ENCODE measurements at places on chromosomes 2 and 18.

GRCh38 chr2:229910147-229910831, 11.5 kb downstream of the TRIP12 start:
- no peak for DNase-seq

- DNase-seq = no peak
Measured at GRCh38 chr2:118040891-118041290, 27.0 kb upstream of the CCDC93 start.

- DNase-seq = no peak
Measured at GRCh38 chr2:54963476-54963875, 86.8 kb downstream of the RTN4 start.

GRCh38 chr2:207041786-207042554, 102.7 kb downstream of the CPO start:
- DNase-seq = no peak

DNA sequence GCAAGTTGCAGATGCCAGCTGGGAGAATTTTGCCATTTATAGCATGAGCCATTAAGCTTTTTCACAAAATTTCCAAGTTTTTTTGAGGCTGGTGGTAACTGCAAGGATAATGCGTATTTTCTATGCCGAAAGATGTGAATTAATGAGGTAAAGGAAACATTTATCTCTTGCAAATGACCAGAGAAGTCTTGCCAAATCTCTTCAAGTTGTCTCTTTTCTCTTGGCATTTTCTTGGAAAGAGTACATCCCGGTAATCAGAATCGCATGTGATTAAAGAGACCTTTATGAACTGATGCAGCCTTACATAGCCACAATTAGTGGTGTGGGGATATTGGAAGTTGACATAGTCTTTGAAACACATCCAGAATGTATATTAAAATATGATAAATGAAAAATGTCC, 136.5 kb upstream of the MMADHC start:
- DNase-seq = no peak

DNA sequence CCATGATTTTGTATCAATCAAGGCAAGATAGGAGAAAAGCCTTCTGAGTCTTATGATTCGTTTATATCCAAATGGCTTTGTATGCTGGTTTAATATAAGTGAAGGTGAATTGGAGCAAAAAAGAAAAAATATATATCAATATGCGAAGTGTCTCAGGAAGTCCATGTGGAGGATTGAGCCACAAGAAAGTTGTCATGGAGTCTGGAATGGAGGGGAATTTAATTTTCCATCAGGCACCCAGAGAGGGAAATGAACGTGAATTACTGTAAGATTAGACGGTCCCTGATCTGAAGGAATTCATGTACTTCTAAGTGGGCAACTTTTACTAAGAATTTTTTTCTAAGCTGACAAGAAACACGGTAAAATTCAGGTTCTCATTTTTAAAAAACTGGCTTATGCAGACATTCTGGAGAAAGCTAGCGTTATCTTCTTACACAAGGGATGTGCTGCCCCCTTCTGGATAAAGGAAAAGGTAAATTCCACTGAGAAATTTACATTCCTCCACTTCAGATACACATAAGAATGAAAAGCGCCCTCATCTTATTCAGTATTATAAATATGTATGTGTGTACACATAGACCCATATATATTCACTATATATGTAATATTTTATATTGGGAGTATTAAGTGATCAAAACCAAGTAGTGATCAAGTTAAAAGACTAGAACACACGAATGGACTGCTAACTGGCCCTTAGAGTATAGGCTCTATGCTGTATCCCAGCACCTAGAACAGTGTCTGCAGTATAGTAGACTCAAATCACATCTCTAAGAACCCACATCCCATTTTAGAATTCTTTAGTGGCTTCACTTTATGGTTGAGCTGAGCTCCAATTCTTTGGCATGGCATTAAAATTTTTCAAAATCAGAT, 289.0 kb upstream of the TFPI start:
- DNase-seq = no peak

DNA sequence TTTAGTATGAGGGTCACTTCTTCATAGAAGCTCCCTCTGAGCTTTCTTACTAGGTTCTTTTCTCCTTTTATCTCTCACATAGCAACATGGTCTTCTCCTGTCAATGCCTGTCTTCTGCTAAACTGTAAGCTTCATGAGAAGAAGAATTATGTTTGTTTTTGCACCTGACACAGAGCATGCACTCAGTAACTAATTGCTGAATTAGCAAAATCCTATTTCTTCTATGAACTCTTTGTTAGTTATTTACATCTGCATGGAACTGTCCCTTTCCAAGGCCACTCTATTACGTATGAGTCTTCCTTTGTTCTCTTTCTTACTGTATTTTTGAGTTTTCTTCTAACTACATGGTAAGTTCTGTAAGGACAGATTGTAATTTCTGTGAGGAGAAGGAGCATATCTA, 63.4 kb downstream of the THSD7B start:
- no peak for DNase-seq

DNA sequence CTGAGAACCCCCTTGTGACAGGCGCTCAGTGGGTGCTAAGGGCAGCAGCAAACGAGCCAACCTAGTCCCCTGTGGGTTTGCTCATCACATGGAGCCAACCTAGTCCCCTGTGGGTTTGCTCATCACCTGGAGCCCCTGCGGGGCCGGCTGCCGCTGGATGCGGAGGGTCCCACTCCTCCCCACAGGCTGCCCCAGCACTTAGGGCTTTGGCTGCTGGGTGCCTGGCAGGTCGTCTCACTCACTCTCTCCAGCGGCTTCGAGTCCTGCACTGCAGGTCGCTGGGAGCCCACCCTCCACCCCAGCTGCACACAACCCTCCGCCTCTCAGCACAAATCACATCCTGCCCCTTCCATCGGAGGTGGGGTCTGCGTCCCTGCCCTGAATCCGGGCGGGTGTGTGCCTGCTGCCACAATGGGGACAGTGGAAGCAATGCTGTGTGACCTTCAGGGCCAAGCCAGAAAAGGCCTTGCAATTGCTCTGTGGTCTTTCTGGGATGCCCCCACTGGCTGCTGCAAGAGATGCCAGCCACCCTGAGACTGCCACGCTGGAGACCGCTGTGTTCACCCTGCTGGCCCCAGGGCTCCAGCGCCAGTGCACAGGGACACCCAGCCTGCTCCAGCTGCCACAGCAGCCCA, 248.1 kb upstream of the SALL3 start:
- DNase-seq = no peak

GRCh38 chr18:34740101-34740500, 30.0 kb downstream of the DTNA start:
- DNase-seq = no peak

- no peak for DNase-seq
Measured at GRCh38 chr2:72220170-72220569, 72.5 kb upstream of the CYP26B1 start.

GRCh38 chr2:47178341-47178740, 23.2 kb upstream of the STPG4 start:
- DNase-seq = no peak

GRCh38 chr2:237207646-237208045, 122.0 kb downstream of the COPS8 start:
- no peak for DNase-seq

GRCh38 chr2:63588385-63589147, at the start of the genes MDH1 and WDPCP:
MDH1 (plus strand) TSS chr2:63588963; CDS start chr2:63589044, 81 bp downstream.
WDPCP (minus strand) TSS chr2:63588477; CDS start chr2:63588271, 206 bp downstream.
- DNase-seq = peak; percentile 67

DNA sequence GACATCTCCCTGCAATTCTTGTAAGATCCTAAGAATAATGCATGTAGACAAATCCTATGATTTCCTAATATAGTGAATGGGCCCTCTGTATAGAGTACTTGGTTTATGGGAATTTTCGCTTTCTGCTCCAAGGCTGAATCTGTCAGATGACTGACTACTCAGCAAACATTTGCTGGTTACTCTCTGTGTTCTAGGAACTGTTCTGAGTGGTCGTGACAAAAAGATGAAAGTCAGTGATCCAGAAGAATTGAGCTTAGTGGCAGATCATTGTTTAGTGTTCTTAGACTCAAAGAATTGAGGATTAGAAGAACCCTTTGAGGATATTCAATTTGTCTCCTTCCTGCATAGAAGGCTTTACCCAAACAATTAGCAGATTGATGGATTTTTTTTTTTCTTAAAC, 10.0 kb downstream of the XRCC5 start:
- no peak for DNase-seq

DNA sequence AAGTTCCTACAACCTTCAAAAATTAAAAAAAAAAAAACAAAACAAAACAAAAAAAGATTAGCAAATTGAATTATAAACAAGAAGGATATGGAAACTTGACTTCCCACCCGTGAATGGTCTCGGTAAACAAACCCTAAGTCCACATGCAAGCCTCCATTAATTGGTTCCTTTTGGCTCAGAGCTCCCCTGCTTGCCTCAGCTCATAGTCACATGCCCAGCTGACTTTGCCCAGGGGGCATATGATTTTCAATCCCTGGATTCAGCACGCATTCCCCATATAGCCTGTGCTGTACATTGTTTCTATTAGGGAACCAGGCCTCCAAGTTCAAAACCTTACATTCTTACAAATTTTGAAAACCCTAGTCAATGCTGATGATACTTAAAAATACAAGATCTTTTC, 95.0 kb downstream of the PID1 start:
- DNase-seq = no peak

DNA sequence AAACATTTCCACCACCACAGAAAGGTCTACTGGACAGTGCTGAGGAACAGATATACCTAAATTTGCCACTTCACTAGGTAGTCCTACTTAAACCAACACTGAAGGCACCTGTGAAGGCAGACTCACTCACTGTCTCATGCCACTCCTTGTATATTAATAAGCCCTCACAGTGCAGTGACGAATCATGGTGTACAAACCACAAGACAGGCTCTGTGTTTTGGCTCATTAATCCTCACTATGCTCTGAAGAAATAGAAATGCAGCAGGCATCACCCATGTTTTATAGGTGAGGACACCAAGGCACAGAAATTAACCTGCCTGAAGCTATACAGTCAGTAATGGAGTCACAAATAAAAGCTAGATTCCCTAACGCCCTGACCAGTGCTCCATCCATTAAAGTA, 44.3 kb downstream of the BARD1 start:
- no peak for DNase-seq

DNA sequence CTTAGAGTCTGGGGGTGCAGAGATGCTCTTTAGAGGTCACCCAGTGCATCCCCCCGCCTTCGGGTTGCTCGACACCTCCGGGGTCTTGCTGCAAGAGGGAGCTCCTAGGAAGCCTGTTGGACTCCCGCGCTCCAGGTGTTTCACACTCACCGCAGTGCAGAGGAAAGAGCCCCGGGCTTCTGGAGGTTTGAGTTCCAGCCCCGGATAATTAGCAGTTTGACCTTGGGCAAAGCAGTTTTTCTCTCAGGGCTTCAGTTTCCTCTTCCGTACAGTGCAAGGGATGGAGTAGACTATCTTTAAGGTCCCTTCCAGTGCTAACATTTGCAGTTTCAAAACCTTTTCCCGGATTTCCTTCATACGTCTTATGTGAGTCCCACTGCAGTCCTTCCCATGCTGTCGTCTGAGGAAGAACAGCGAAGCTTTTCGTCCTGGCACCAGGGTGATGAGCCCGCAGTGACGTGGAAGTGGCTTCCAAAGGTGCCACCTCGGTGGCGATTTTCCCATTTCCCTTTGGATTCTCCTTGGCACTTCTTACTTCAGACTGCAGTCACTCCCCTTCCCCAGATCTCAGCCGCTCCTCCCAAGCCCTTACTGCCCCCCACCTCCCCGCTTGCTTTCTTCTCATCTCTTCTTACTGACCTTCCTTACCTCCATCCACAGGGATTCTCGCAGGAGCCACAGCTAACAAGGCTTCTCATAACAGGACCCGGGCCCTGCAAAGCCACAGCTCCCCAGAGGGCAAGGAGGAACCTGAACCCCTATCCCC, 585 bp downstream of the PNKD start:
- DNase-seq = no peak

DNA sequence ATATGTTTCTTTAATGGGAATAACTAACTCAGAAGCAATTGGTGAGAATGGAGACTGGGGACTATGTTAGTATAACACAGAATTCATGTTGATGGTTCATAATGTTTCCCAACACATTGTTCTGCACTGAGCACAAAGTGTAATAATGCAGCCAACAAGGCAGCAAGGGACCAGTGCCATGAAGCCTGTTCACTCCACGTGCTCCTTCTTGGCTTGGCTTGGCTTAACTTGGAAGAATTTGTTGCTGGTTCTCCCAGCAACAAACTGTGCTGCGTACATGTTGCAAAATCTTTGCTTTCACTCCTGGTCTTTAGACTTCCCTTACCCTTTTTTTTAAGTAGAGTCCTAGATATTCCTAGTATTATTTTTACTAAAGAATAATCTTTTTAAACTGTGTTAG, 129.7 kb downstream of the MAP3K20 start:
- DNase-seq = no peak

DNA sequence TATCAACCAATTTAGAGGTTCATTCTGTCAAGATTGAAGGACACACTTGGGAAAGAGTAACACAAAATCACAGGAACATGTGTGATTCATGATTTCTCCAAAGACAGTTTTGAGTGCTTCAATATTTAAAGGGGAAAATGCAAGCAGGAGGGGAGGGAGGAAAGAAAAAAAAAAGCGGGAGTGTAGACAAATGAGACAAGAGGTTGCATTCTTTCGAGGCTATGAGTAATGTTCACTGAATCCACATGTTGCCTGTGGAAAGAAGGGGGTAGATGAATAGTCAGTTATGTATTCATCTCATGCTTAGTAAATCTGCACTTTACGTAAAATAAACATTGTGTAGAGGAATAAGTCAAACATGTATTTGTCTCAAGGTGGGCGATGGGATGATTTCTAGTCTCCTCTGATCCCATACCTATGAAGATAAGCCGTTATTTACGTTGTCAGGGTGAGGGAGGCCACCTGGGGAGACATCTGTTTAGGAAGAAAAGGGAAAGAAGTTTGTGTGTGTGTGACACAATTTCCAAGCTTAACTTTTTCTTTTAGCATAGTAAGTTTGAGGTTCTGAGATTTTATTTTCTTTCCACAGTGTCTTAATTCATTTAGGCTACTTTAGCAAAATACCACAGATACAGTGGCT, 211.0 kb upstream of the ZC3H15 start:
- DNase-seq = no peak

- no peak for DNase-seq
Measured at GRCh38 chr18:50847192-50847591, 27.4 kb upstream of the MRO start.

GRCh38 chr2:157185476-157186227, 71.9 kb upstream of the GALNT5 start:
- no peak for DNase-seq

DNA sequence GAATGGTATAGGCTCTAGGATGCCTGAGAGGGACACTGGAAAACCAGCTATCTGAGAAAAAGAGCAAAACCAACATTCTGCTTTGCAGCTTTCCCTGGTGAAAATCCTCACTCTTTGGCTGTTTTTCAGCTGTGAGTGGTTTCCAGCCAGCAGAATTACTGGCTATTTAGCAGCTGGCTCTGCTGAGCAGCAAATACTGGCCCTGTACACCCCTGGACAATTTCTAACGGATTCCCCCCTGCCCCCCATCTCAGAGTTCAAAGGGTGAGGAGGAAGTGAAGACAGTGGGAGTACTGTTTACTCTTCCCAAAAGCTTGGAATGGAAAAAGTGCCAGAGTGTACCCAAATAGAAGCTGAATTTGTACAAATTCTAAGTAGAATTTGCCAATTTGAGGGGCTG, 26.1 kb upstream of the IMP4 start:
- DNase-seq = no peak

- no peak for DNase-seq
Measured at GRCh38 chr18:44685296-44685695, 4.6 kb downstream of the SETBP1 start.

GRCh38 chr2:119476301-119477112, 44.9 kb downstream of the TMEM37 start:
- no peak for DNase-seq

GRCh38 chr2:181971032-181971431, 14.6 kb upstream of the PPP1R1C start:
- DNase-seq = no peak

GRCh38 chr2:71932037-71932779, 215.5 kb downstream of the CYP26B1 start:
- no peak for DNase-seq

- DNase-seq = no peak
Measured at GRCh38 chr2:207182911-207183310, 17.2 kb upstream of the KLF7 start.
